Parietal lobe (tissue), 2 donors: ENCODE measurements at places on chromosomes 1 and 21. TPM values are rescaled to one million over a fixed set of nuclear protein-coding genes. Genes with fewer than 3 reads are reported as not detected.

The OR2L2 gene
- total RNA-seq, result 1.6 TPM

The MYOM3 gene
- not detected for total RNA-seq

The WNT2B gene
- 5.6 TPM for total RNA-seq

The ZMYND12 gene
- 0.63 TPM for total RNA-seq

The DIRAS3 gene
- total RNA-seq, result 1.9 TPM

The SLC30A2 gene
- total RNA-seq, result not detected

The CITED4 gene
- total RNA-seq, result 0.63 TPM

The PRDM2 gene
- total RNA-seq, result 71.1 TPM

The CCDC27 gene
- not detected for total RNA-seq

The PLPPR5 gene
- total RNA-seq, result 87.6 TPM

The CD1D gene
- 0.94 TPM for total RNA-seq

The SGIP1 gene
- 158 TPM for total RNA-seq

The CFHR5 gene
- not detected for total RNA-seq

The AKR7A3 gene
- 2.5 TPM for total RNA-seq

The ANKRD35 gene
- total RNA-seq, result 1.6 TPM

The NTNG1 gene
- total RNA-seq, result 14.4 TPM

The S100A14 gene
- not detected for total RNA-seq

The GGPS1 gene
- 21.6 TPM for total RNA-seq

The PCP4L1 gene
- 1.9 TPM for total RNA-seq

The NBPF20 gene
- 10.6 TPM for total RNA-seq

The PADI4 gene
- total RNA-seq, result not detected

The IL10 gene
- not detected for total RNA-seq
